Activated naive CD8-positive, alpha-beta T cell treated with anti-CD3 and anti-CD28 coated beads, Interleukin-2, amount 50 U/mL, for 24 hours (primary cell): ENCODE measurements at places on chromosomes 4 and X.

DNA sequence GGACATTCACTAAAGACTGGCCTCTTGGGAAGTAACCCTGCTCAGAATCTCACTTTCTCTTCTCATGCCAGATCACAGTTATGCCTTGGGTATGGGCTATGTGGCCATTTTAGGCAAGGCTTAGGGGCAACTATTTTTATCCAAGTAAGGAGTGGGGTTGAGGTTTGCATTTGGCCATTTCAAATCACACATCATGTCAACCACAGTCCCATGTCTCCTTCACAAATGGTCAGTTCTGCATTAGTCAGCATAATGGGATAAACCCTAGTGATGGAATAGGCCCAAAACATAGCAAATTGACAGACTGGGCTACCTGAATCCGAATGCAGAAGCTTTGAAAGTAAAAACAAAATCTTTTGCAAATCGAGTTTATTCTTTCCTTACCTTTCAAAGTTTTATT lies 827 bp upstream of the RTL3 start:
- DNase-seq: no peak

- no peak for DNase-seq
Observed at GRCh38 chrX:108439426-108439942, at the start of gene COL4A5. Gene COL4A5 (plus strand): TSS chrX:108439838. CDS start chrX:108440126, 288 bp downstream.

GRCh38 chr4:139847602-139848001 lies 182.0 kb downstream of the MGST2 start:
- DNase-seq: no peak

GRCh38 chr4:181820553-181820952 lies 422.6 kb upstream of the TENM3 start:
- no peak for DNase-seq

DNA sequence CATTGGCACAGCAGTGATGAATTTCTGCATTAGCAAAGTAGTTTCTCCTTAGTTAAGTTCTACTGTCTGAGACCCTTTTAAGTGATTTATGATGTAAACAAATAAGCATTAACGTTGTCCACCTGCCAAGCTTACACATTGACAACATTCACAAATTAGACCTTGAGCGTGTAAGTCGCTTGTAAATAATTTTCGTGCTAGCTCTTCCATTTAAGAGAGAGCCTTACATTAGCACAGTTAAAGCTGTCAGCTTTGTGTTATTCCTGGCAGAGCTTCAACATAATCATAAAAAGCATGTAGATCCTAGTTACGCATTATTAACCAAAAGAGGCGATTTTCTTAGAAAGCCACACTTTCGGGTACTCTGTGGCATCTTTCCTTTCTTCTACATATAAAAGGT lies 127.7 kb downstream of the DCTD start:
- no peak for DNase-seq

- peak; percentile 3 for DNase-seq
Observed at GRCh38 chrX:51336584-51336983, 4.0 kb downstream of the NUDT10 start.

GRCh38 chr4:70589785-70590184 lies 2.3 kb upstream of the AMBN start:
- DNase-seq: no peak

GRCh38 chr4:38943343-38943742 lies 75.7 kb downstream of the FAM114A1 start:
- no peak for DNase-seq

DNA sequence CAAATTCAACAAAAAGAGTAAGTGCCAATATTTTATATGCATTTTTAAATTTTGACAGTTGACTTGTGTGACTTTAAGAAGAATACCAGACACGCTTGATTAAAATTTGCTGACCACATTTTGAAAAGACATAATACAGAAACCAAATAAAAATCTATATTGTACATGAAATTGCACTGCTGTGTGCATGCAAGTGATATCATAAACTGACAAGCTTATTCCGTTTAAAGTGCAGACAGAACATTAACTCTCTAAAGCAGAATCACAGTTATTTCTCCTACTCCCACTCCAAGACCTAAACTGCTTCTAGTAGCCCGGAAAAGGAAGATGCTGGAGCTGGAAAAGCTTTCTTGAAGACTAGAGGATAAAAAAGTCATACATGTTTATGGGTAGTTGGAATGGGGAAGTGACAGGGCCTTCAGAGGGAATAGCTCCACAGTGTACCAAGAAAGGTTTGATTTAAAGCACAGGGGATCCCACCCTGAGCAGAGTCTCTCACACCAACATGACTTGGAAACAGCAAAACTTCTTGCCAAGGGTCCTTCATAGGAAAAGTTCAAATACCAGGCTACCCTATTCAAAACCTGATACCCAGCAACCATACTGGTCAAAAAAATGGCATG lies 34.1 kb upstream of the NAF1 start:
- no peak for DNase-seq

- no peak for DNase-seq
Observed at GRCh38 chr4:26819478-26820095, 41.1 kb upstream of the STIM2 start.

- DNase-seq: no peak
Observed at GRCh38 chr4:11179796-11180195, 248.9 kb downstream of the HS3ST1 start.

DNA sequence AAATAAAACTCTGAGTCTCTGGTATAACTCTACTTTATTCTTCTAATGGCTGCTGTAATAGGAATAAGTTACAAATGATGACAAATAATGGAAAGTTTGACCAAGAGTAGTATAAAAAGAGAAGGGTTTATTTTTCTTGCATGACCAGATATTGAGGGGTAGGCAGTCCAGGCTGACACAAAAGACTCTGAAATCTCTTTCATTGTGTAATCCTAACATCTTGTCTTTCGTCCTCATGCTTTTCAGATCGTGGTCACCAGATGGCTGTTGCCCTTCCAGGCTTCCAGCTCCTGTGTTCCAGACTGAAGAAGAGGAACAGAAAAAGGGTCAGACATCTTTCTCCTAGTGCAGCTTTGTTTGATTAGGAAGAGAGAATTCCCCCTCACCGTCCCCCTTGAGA lies 176.9 kb upstream of the GK2 start:
- no peak for DNase-seq

DNA sequence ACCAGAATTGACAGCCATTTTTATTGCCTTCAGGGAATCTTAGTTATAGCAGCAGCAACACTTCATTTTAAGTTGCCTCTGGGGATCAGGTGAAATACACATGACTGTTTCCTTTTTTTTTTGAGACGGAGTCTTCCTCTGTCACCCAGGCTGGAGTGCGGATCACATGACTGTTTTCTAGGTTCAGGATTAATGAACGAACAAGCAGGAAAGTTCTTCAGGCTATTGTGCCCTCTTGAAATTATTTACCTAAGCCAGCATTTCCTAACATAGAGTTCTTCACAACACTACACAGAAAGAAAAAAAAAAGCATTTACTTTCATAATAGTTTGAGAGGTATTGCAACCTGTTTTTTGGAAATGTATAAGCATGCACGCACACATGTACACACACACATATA lies 2032.8 kb downstream of the PCDH7 start:
- no peak for DNase-seq

DNA sequence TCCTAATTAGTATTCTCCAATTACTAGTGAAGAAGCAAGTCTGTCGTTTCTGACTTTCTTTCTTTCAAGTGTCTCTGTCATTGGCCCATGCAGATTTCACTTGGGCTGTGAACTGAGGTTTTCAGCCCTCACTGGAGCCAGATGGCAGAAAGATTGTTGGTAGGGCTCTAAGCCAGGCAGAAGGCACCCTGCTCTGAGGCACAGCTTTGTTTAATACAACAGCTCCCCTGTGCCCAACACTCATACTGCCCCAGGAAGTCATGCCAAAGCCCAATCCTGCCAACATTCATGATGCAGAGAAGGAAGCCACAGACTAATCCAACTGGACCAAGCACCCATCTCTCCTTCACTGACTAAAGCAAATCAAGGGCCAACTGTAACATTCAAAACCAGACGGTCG lies 117.1 kb upstream of the FRG1 start:
- no peak for DNase-seq

DNA sequence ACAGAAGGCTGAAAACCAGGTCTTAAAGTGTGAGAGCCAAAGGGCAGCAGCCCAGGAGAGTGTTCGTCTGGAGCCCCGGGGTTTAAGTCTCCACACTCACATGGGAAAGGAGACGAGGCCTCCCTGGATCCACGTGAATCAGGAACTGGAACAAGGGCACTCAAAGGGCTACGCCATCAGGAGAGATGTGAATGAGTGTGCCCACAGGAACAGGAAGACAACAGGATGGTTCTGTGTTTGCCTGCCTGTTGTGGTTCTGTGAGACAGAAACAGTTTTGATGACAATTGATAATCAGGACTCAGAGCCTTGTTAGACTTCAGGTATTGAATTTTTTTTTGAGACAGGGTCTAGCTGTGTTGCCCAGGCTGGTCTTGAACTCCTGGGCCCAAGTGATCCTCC lies 4.9 kb upstream of the CTBP1 start:
- peak; percentile 1 for DNase-seq

GRCh38 chr4:7043284-7044136 lies at the start of gene TADA2B:
Gene TADA2B (plus strand): TSS chr4:7043372. CDS start chr4:7043580, 208 bp downstream.
- DNase-seq: peak; percentile 52

DNA sequence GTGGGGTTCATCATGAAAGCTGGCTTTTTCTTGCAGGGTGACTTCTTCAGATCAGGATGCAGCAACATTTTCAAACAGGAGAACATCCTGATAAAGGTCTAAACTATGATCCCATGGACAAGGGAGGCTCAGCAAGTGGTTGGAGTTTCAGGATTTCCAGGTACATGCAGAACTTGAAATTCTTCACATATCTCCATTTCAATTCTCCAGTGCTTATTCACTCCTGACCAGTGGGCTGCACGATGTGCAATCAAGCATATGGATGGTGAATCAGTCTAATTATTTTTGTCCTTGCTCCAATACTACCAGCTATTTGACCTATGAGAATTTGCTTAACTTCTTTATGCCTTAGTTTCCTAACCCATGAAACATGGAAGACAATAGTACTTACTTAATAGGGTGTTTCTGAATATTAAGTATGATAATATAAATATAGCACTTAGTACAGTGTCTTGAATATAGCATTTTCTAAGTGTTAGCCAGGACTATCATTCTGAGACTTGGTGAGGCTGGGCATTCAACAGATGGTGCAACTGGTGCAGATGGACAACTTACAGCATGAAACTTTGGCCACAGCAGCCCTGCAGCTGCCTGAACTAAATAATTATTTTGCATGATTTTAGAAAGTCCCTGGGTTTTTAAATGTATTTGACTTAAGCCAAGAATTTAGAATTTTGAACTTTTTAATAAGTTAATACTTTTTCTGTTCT lies 92.4 kb downstream of the HPGD start:
- DNase-seq: no peak

DNA sequence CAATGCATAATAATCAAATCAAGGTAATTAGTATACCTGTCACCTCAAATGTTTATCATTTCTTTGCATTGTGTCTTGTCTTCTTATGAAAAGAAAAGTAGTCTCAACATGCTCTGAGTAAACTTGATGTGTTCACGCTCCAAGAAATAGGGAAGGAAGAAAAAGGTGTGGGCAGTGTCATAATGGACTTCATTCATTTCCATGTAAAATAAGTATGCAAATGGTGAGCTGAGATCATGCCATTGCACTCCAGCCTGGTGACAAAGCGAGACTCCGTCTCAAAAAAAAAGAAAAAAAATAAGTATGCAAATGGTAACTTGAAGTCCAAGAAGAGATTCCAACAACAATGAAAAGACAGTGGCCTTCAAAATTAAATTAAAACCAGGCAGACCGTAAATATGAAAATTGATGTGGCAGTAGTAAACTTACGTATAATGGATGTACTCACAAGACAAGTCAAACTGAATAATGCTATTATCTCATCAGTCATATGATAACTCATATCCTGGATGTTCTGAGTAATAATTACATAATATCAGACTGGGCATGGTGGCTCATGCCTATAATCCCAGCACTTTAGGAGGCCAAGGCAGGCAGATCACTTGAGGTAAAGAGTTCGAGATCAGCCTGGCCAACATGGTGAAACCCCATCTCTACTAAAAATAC lies 6.0 kb upstream of the CWH43 start:
- DNase-seq: no peak

DNA sequence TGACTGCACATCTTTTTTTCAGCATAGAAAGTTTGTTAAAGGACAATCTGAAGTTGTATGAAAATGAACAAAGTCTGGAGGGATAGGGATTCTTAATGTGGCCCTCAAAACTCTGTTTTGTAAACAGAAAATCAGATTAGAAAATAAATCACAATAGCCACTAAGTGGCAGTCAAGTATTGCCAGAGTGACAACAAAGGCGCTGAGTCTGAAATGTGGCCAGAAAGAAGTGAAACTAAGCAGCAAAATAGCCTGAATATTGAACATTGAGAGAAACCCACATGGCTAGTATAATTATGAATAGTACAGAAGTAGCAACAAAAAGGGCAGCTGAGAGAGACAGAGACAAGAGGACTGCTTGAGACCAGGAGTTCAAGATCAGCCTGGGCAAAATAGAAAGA lies 81.1 kb upstream of the CT45A1 start:
- DNase-seq: no peak

DNA sequence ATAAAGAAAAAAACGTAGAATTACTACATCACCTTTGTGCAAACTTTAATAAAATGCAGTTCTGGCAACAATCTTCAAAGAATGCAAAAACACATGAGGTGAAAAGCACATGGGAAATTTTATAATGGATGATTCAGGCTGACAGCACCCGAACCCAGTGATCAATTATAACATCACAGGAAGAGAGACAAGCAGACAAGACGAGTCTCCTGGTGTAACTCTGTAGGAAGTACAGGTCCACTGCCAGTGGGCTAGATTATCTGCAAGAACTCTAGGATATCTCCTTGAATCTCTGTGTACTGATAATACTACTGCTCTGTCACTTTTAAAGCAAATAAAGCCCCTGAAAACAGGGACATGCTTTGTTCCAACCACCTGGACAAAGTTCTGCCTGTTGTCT lies 58.9 kb upstream of the NXF3 start:
- no peak for DNase-seq

DNA sequence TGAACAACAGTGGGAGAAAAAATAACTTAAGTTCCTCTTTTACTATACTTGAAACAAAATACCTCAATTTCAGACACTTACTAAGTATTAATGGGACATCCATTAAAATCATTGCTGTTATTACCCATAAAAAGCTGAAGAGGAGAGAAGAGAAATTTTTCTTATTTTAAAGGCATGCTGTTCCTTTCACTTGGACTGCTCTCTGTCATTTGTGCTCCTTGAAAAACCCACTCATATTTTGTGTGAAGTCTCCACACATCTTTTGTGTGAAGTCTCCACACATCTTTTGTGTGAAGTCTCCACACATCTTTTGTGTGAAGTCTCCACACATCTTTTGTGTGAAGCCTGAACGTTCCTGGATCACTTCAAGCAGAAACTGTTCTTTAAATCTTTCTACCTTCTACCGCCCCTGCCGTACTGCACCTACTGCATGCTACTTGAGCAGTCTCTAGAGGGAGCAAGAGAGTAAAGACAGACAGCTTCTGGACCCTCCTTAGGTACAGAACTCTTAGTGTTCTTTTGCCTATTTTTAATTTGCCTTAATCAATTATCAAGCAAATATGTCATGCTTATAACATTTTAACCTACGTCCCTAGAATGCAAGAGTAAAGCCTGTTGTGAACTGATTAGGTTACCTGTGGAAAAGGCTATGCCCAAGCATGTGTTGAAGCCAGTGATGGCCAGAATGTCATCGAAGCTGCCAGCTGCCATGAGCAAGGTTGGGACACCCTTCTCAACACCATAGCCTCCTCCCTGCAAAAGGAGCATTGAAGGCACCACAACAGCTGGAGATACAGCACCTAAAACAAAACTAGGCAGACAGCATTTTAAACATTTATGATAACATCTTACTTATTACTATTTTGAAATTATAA lies 27.1 kb upstream of the SLC9B1 start:
- DNase-seq: peak; percentile 16
